Left cardiac atrium (tissue), 4 donors: ENCODE measurements at places on chromosomes 11 and 22. TPM values are rescaled to one million over a fixed set of nuclear protein-coding genes. Genes with fewer than 3 reads are reported as not detected.

SERPING1 gene
- total RNA-seq, result 266 TPM

LAYN gene
- 3.5 TPM for total RNA-seq

MAJIN gene
- total RNA-seq, result not detected

APOA4 gene
- not detected for total RNA-seq

SCARF2 gene
- 3.2 TPM for total RNA-seq

HOATZ gene
- not detected for total RNA-seq

OR2AG2 gene
- total RNA-seq, result 0.15 TPM

LRRN4CL gene
- 7.3 TPM for total RNA-seq

DNA sequence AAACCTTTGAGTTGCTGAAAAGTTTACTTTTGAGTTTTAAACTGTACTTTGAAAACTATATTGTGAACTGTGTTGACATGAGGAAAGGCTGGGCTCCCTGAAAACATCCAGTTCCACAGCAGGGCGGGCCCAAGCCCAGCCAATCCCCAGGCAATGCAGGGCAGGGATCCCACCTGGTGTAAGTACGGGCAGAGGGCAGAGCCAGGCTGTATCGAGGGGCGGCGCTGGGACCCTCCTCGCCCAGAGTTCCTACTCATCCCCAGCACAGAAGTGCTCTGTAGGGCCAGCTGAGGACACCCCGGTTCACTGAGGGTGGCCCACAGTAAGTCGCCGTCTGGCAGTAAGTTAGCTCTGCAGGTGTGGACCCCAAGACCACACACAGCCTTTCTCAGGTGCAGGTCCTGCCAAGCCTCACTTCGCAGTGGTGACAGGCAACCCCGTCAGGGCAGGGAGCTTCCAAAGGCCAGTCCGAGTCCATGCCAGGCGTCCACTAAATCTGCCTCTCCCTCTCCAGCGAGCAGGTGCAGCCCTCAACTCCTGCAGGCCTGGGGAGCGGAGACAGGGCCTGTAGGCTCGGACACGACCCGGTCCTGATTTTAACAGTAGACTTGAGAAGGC lies 6.3 kb downstream of the RASSF7 start:
- no peak for DNase-seq

- no peak for DNase-seq
These were observed 70.1 kb upstream of the LRRC55 start for GRCh38 chr11:57111619-57112018.

DNA sequence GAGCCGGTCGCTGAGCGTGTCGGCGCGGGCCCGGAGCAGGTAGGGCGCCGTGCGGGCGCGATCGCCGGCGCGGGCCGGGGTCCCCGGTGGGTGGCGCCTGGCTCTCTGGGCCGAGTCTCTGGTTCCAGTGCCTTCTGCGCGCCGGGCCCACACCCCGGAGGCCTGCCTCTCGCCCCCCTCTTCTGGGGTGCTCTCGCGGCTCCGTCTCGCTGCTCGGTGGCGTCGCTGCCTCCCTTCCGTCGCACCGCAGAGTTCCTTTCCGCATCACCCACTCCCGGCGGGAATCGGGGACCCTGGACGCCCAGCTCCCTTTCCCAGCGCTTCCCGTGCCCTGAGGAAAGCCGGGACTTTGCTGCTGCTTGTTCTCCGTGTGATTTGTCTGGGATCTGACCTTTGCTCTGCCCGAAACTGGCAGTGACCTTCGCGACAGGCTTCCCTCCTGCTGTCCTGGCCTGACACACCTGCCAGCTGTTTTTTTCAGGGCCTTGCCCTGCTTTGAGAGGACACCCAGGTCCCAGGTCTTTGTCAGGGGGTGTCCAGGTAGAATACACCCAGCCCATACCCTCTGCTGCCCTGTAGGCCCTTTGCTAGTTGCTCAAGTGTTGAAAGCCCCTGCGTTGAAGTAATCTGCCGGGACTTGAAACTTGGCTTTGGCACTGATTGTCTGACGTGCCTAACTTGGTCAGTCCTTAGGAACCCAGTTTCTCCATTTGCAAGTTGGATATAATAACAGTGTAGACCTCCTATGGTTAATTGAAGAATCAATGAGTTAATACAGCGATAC lies 711 bp downstream of the FDX1 start:
- no peak for DNase-seq

DNA sequence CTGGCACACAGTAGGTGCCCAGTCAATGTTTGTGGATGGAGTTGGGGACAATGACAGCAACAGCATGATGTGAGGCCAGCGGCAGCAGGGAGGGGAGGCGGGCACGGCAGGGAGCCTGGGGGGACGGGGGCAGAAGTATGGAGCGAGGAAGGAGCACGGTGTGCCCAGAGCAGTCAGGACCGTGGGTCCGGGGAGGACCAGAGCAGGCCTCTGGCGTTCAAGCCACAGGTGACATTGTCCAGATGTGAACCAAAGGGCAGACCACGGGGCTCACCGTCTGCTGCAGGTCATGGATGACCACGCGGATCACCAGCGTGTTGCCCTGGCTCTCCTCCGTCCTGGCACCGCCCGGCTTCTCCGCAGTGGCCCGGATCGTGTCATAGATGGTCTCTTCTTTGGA lies 105.5 kb downstream of the SHANK2 start:
- DNase-seq, result no peak

DNA sequence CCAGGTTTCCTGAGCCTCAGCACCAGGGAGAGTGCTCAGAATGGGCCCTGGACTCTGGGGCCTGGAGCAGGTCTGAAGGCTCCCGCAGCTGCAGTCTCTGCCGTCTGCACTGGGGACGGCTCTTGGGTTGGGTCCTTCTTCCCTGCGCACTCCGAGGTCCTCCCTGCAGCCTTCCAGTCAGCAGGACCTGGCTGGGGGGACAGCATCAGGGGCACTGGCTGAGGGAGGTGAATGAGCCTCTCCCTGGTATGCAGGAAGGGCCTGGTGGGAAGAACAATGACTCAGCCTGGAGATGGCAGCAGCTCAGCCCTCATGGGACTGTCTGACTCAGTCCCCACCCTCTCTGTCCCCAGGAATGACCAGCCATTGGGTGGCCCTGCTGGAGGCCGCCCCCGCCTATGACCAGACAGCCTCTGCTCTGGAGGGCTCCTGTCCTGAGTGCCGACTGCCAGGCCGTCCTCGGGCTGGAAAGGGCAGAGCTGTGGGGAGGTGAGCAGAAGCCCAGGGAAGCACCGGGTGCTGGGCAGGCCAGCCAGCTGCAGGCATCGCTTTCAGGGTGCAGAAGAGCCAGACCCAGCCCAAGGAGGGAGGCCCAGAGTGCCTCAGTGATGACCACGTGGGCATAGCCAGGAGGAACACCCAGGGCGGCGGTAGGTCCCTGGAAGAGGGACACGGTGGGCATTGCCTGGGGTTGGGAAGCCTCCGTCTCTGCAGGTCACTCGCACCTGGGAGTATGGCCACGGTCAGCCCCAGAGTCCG lies 455.0 kb downstream of the BRD1 start:
- DNase-seq, result no peak

GRCh38 chr11:130771708-130772107 lies 144.6 kb downstream of the SNX19 start:
- no peak for DNase-seq

DNA sequence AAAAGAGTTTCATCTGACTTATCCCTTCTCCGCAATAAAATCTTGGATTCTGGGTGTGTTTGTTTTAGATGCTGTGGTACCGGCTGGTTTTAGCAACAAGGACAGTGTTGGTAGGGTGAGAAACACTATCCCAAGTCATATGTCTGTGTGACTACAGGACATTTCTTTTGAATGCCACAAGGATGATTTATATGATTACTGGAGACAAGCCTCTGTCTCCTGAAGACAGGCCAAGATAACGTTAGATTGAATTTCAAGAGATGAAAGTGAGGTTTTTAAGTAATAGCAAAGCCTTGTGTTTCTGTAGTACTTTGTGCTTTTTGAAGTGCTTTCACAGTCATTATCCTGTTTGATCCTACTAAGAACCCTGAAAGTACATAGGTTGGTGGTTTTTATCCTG lies 101.6 kb downstream of the COMMD9 start:
- DNase-seq, result no peak

DNA sequence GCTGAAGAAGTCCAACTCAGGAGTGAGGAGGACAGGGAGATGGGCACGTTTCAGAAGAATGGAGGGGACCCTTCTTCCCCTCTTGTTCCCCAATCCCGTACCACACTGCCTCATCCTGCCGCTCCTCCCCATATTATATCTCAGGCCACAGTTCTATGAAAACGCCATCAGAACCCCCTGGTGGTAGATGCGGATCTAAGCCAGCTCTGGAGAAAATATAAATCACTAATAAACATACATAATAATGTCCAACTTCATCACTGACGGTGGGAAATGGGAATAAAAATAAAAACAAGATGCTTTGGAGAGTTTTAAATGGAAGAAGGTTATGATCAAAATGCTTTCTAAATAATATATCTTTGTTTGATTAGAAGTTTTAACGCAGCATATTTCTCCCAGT lies 400.3 kb downstream of the CADM1 start:
- DNase-seq, result no peak

- no peak for DNase-seq
These were observed 78.4 kb upstream of the TP53I11 start for GRCh38 chr11:45028911-45029682.

- no peak for DNase-seq
These were observed 112.8 kb upstream of the C11orf87 start for GRCh38 chr11:109309153-109309552.

DNA sequence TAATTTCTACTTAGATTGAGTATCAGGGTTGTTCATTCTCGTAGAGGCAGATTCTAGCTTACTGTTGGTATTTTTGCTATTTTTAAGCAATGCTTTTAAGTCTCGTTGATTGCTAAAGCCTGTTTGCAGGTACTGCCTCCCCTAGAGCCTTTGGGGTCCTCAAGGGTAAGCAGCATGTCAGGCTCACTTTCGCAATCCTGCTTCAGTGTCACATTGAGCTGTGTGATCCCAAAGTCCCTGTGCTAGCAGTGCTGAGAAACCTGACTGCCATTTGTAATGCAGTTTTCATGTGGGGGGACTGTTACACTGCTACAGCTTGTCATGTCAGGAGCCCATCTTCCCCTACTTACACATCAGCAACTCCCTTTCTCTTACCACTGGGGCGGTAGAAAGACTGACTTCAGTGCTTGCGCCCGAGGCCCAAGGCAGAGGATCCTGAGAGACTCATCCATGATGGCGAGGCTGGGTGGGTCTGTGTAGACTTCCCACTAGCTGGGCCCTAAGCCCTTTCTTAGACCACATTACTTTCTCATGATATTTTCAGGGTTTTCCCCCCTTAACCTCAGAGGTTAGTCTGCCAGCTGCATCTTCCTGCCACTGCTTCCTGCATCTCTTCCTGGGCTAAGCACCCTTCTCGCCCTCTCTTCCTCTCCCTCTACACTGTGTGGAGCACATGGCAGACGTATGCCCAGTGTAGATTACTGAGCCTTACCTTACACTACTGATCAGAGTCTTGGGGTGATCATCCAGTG lies 40.8 kb upstream of the ST14 start:
- no peak for DNase-seq

DNA sequence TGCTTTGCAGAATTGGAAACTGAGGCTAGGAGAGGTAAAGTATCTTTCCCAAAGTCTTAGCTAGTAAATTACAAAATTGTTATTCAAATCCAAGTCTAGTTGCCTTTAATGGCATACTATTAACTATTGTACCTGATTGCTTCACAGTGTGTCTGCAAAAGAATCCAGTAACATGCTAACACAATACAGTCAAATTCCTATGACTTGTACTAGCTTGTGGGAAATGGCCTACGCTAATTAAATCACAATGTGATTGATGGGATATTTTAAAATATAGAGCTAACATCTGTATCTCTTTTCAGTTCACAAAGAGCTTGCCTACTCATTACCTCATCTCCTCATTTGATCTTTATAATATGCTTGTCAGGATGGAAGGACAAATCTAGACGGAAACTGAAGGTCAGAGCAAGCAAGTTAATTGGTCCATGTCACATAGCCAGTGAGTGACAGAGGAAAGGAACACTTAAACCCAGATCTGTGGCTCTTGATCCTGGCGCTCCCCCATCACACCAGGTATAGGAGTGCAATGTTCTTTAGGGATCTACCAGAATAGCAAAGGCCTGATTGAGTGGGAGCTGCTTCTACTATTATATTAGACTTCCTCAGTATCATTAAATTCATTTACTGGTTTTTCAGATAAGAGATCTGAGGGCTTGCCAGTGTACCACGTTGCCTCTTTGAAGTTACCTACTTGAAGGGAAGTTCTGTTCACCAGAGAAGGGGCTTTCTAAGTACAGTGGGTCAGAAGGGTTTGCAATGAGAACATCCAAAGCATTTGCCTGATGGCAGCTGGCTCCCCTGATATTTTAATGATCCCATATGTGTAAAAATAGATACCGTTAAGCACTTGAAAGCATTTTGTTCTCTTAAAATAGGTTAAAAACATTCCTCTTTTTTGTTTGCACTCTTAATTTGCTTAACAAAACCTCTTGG lies 213.6 kb upstream of the SESN3 start:
- no peak for DNase-seq

GRCh38 chr22:37497062-37497599 lies 10.9 kb upstream of the MFNG start:
- DNase-seq, result no peak

GRCh38 chr11:117059611-117060148 lies 38.5 kb downstream of the SIK3 start:
- no peak for DNase-seq
